ENCODE measurements at places on chromosomes 1 and 21. TPM values are rescaled to one million over a fixed set of nuclear protein-coding genes. Genes with fewer than 3 reads are reported as not detected.

Gene FAM151A
- not detected for polyA plus RNA-seq

Gene SYT14
- polyA plus RNA-seq: 4.2 TPM

Gene NDC1
- 14.5 TPM for polyA plus RNA-seq

Gene PALMD
- polyA plus RNA-seq: not detected
